ENCODE measurements at places on chromosomes 16 and 17.

GRCh38 chr16:66438536-66438935, 11.4 kb downstream of the BEAN1 start:
- no peak overlapping the region for H3K4me3 ChIP-seq
- no peaks in the 10 kb centered on the region for H3K36me3 ChIP-seq
- H3K4me1 ChIP-seq: peaks cover 3% of the 10 kb centered on the region

GRCh38 chr17:11332706-11333105, 91.7 kb downstream of the SHISA6 start:
- H3K4me3 ChIP-seq: no peak overlapping the region
- DNase-seq: no peak
- H3K27me3 ChIP-seq: no peaks in the 10 kb centered on the region
- no peaks in the 10 kb centered on the region for H3K4me1 ChIP-seq
- H3K27ac ChIP-seq: no peak overlapping the region

- no peaks in the 10 kb centered on the region for H3K36me3 ChIP-seq
- H3K4me3 ChIP-seq: no peak overlapping the region
- H3K27ac ChIP-seq: no peak overlapping the region
- DNase-seq: no peak
- peaks cover 14% of the 10 kb centered on the region for H3K27me3 ChIP-seq
Measured at GRCh38 chr17:17732892-17733670, 51.8 kb downstream of the RAI1 start.

DNA sequence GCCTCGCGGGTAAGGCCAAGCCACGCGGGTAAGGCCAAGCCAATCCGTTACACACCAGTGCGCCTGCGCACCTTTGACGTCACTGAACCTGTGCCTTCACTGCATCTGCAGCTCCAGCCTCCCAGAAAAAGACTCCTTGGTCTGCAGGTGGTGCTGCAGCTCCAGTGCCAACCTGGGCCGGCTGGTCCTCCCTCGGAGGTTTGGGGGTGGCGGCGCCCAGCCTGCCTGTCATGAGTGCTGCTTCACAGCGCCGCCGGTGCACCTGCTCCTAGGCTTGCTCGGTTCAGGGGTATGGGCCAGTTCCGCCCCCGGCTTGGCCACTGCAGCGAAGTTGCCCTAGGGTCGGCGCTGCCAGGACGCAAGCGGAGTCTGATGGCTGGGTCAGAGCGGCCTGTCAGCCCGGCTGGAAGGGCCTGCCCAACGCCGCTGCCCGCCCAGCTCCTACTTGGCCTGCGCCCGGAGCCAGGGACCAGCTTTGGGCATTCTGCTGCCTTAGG, 146.6 kb downstream of the USP22 start:
- no peak overlapping the region for H3K27ac ChIP-seq
- peaks cover 5% of the 10 kb centered on the region for H3K36me3 ChIP-seq
- H3K4me1 ChIP-seq: no peaks in the 10 kb centered on the region
- no peaks in the 10 kb centered on the region for H3K27me3 ChIP-seq

DNA sequence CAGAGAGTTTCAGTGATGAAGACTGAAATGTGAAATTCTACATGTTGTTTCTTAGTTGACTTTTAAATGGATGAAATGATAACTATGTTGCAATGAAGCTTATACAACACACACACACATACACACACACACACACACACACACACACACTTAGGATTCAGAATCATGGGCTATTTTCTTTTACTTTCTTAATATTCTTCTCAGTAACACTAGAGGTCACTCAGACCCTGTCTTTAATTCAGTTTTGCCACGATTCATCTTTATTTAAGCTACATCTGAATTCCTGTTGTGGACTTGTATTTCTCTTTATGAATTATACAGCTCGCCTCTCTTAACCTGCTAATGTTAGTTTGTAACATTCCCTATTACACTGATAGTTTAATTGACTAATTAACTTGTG, 109.6 kb upstream of the GOT2 start:
- no peak overlapping the region for H3K4me3 ChIP-seq
- H3K4me1 ChIP-seq: no peaks in the 10 kb centered on the region
- DNase-seq: no peak
- H3K36me3 ChIP-seq: no peaks in the 10 kb centered on the region

GRCh38 chr16:19857593-19858339, 26.9 kb downstream of the GPRC5B start:
- no peak overlapping the region for H3K27ac ChIP-seq
- H3K27me3 ChIP-seq: no peaks in the 10 kb centered on the region
- H3K4me3 ChIP-seq: no peak overlapping the region
- no peak for DNase-seq

GRCh38 chr16:55665511-55665910, 9.7 kb downstream of the SLC6A2 start:
- peaks cover 2% of the 10 kb centered on the region for H3K4me1 ChIP-seq
- no peak overlapping the region for H3K27ac ChIP-seq
- no peak for DNase-seq
- H3K36me3 ChIP-seq: no peaks in the 10 kb centered on the region
- H3K4me3 ChIP-seq: no peak overlapping the region

DNA sequence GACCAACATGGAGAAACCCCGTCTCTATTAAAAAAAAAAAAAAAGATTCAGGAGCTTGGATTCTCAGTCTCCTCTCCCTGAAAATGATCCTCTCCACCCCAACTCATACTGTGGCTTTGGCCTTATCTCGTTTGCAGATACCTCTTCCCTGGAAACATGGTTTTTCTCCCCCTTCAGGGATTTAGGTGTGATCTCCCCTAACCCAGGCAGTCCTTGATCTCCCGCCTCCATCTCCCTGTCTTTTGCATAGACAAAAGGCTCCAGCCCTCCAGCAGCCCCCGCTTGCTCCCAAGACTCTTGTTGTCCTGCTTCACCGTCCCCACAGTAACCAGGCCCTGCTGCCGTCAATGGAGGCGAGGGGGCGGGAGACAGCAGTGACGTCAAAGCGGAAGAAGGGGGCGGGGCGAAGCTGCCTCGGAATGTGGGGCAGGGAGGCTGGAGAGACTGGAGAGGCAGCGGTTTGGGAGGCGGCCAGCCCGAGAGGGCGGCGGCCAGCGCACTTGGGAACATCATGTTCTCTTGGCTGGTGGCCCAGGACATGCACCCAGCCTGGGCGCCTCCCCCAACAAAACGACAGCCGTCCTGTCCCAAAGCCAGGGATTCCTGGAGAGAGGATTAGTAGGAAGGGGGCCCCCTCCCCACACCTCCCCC, 1.9 kb upstream of the PER1 start:
- H3K27ac ChIP-seq: no peak overlapping the region
- no peaks in the 10 kb centered on the region for H3K27me3 ChIP-seq
- peaks cover 9% of the 10 kb centered on the region for H3K4me1 ChIP-seq
- no peak for DNase-seq
- H3K4me3 ChIP-seq: peak overlapping the region; percentile 27
- H3K36me3 ChIP-seq: peaks cover 7% of the 10 kb centered on the region

- peaks cover 2% of the 10 kb centered on the region for H3K4me1 ChIP-seq
Measured at GRCh38 chr16:1705688-1706385, at the start of gene MAPK8IP3. MAPK8IP3 (plus strand) TSS chr16:1706195; CDS start chr16:1706340, 145 bp downstream.

- H3K27ac ChIP-seq: no peak overlapping the region
- no peaks in the 10 kb centered on the region for H3K4me1 ChIP-seq
- H3K36me3 ChIP-seq: no peaks in the 10 kb centered on the region
- no peak for DNase-seq
- H3K4me3 ChIP-seq: no peak overlapping the region
Measured at GRCh38 chr17:13587487-13588338, 14.0 kb downstream of the HS3ST3A1 start.

- no peaks in the 10 kb centered on the region for H3K36me3 ChIP-seq
- H3K4me3 ChIP-seq: no peak overlapping the region
- DNase-seq: no peak
- H3K27ac ChIP-seq: no peak overlapping the region
- no peaks in the 10 kb centered on the region for H3K27me3 ChIP-seq
Measured at GRCh38 chr17:59641799-59642484, 22.2 kb downstream of the CLTC start.

DNA sequence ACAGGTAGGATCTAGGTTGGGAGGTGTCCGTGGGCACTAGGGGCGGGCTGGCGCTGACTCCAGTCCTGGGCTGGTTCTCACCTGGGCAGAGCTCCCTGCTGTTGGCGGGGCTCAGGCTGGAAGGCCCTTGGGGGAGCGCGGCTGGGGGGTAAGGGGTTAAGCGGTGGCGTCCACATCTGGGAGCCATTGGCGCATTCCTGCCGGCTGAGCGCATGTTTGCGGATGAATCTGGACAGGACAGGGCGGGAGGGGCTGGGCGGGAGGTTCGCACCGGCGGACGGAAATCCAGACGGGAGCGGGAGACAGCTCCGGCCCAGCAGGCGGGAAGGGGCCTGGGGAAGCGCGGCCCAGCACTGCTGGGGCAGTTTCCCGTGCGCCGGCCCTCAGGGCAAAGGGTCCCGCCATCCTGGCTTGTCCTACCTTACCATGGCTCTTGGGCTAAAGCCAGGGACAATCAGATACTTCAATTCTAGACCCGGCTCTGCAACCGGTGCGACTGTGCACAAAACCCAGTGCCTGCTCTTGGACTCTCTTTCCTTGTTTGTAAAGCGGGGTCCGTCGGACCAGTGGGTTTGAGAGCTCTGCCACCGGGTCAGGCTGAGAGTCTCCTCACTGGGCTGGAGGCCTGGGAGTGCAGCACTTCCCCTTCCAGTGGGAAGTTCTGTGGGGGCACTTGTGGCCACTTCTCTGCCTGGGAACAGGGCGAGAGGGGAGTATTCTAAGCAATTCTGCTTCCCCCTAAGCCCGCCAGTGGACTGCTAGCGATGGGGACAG, 7.8 kb downstream of the RARA start:
- DNase-seq: no peak
- H3K36me3 ChIP-seq: no peaks in the 10 kb centered on the region
- no peaks in the 10 kb centered on the region for H3K27me3 ChIP-seq
- peak overlapping the region; percentile 17 for H3K4me3 ChIP-seq
- H3K27ac ChIP-seq: no peak overlapping the region

DNA sequence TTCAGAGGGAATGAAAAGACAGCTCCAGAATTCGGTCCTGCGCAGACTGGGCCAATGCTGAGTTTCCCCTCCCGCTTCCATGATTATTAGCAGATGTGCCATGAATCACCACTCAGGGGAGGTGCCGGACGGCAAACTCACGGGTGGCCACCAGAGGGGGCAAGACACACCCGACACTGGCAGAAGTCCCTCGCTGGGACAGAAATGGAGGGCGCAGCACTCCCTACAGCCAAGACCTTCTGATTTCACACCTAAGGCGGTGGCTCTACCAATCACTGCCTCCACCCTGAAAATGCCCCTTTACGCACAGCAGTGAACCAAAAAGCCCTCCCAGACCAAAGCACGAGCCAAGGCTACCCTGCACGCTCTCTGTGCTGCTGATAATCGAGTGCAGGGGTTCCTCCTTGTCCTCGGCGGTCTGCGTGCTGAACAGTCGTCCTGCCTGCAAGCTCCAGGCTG, 26.8 kb downstream of the TRAP1 start:
- H3K36me3 ChIP-seq: peaks cover 16% of the 10 kb centered on the region
- peak; percentile 50 for DNase-seq
- no peaks in the 10 kb centered on the region for H3K4me1 ChIP-seq
- H3K27ac ChIP-seq: no peak overlapping the region
- H3K27me3 ChIP-seq: no peaks in the 10 kb centered on the region

DNA sequence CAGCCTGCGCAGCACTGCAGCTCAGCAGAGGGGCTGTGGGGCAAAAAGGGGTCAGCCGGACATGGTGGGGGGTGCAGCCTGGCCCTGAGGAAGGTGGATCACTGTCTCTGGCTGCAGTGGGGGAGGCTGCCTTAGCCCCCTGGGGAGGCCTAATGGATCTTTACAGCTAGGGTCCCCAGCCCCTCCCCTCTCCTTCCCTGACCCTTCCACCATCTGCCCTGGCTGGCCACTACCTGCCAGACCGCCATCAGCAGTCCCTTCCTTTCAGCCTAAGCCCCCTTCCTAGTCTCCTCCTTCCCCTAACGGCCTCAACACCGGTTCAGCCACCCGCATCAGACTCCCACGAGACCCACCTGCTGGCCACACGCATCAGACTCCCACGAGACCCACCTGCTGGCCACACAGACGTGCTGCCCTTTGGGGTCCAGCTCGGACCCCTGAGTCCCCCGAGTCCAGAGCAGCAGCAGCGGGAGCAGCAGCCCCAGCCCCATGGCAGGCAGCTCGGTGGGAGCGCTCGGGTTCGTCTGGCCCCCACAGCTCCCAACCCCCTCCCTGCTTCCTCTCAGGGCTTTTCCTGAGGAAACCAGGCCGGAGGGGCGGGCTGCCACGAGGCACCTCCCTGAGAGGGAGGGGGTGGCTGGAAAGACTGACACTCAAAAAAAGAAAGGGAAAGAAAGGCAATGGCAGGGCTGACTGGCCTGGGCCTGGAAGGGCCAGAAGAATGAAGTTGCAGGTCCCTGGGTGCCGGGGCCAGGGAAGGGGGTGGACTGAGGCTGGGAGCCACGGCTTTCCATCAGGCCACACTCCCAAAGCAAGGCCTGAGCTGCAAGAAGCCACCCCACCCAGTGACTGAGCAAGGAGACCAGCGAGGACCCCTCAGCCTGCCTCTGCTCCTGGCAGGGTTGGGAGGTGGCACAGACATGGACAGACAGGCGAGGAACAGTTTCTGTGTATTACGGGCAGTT, at the start of gene SCARF1:
TSS of gene SCARF1 (minus strand) at position 526 of the 965 bp plus-strand sequence. CDS start at position 491, 35 bp downstream.
- no peaks in the 10 kb centered on the region for H3K36me3 ChIP-seq
- H3K4me1 ChIP-seq: peaks cover 15% of the 10 kb centered on the region
- H3K4me3 ChIP-seq: no peak within 1 kb of the TSS

Data from iPS DF 6.9 (cell line).